ENCODE measurements at places on chromosomes 5 and 9. TPM values are rescaled to one million over a fixed set of nuclear protein-coding genes. Genes with fewer than 3 reads are reported as not detected.

Gene BTNL8
- total RNA-seq, result not detected

Gene SPATA31A3
- not detected for total RNA-seq

Gene LHX3
- total RNA-seq, result 0.07 TPM

Gene PHF24
- 0.21 TPM for total RNA-seq

Gene ACSL6
- total RNA-seq, result not detected

Gene CRHBP
- 0.21 TPM for total RNA-seq

Gene PIP5KL1
- 1.1 TPM for total RNA-seq

Gene PLAC8L1
- total RNA-seq, result not detected

Gene AFAP1L1
- total RNA-seq, result 5.1 TPM

Gene IFNA21
- total RNA-seq, result not detected

Gene G3BP1
- 156 TPM for total RNA-seq

Gene ADAMTS6
- total RNA-seq, result 0.08 TPM

Gene ACOT12
- not detected for total RNA-seq

Gene FBXL7
- 1.3 TPM for total RNA-seq

All from A549 treated with RU486 at 1 μM for 4 hours (cell line).